Left lung (tissue), 14 donors: ENCODE measurements at places on chromosomes 2 and 18. TPM values are rescaled to one million over a fixed set of nuclear protein-coding genes. Genes with fewer than 3 reads are reported as not detected.

GRCh38 chr2:140308706-140309105 lies 1528.5 kb upstream of the NXPH2 start:
- DNase-seq: no peak

DNA sequence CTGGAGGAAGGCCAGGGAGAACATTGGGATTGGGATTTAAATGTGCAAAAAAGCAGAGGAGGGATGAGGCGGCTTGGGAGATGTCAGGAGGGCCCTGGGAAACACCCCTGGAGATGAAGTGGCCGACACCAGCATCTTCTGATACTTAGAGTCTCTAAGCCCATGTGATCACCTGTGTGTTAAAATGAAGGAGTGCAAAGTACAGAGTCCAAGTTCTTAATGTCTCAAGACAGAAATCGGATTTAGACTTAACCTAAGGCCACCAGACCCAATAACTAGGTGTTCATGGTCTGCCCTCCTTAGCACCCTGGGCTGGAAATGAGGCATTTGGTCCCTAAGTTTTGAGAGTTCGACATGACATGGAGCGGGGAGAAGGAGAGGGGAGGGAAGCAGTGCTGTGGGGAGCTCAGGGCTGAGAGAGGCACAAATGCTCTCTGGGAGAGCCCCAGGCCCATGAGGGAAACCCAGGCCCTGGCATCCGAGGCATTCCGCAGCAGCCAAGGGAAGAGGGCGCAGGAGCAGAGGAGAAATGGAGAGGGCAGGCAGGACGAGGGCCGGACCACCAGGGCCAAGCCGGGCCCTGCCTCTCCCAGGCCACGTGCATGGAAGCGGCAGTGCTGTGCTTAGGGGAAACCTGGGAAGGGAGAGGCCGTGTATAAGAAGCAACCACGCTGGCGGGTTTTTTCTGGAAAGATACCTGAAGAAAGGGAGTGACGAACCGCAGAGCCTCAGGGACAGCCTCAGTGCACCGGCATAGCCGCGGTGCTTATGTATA lies 63.3 kb downstream of the SFXN5 start:
- no peak for DNase-seq

DNA sequence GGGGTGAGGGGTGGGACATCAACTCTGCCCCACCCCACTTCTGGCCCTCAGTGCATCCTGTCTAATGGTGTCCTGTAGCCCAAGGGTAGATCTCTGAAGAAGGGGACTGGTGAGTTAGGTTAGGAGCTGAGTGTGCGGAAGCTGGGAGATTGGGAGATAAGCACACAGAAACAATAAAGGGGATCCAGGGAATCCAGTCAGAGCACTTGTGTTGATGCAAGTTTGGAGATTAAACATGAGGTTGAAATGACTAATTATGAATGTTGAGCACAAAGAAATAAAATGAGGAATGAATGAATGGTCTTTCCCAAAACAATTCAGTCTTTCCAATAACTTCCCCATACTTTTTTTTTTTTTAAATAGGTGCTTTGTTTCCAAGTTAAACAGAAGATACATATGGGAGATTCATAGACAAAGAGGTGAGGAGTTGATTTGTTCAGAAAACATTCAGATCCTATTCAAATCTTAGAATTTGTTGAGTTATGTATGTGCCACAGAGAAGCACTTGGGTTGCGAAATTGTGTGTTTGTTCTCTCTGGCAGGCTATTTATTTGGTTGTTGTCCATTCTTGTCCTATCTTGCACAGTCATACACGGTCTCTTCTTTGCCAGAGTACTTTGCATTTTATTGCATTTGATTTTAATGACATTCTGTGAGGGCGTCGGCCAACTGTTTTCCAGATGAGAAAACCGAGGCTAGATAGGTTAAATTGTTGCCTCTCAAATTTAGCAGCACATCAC lies 31.6 kb upstream of the NABP1 start:
- DNase-seq: no peak

GRCh38 chr18:50816419-50817166 lies 3.2 kb downstream of the MRO start:
- no peak for DNase-seq

- no peak for DNase-seq
These were observed 28.2 kb downstream of the GREB1 start for GRCh38 chr2:11562011-11562410.

The CEP192 gene
- polyA plus RNA-seq: 47.8 TPM

DNA sequence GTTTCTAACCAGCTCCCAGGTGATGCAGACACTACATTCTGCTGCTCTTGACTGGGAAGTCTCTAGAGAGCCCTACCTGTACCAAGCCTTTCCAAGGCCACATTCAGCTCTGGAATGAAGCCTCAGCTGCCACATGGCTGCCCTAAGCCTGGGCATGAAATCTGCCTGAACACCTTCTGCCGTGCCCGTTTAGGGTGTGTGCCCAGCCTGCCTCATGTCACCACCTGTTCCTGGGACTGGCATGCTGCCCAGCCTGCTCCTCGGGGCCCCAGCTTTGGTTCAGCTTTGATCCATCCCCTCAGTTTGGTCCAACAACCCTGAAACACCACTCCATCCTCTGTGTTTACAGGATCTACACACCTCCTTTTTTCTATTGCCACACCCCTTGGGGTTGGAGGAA lies 210.9 kb downstream of the L3MBTL4 start:
- DNase-seq: no peak

- no peak for DNase-seq
These were observed 46.7 kb downstream of the DAPL1 start for GRCh38 chr2:158841850-158842249.

The CIB4 gene
- polyA plus RNA-seq: 1.5 TPM
